ENCODE measurements at places on chromosomes 2 and 18. TPM values are rescaled to one million over a fixed set of nuclear protein-coding genes. Genes with fewer than 3 reads are reported as not detected.

MALL gene
- total RNA-seq = 4.6 TPM

DNA sequence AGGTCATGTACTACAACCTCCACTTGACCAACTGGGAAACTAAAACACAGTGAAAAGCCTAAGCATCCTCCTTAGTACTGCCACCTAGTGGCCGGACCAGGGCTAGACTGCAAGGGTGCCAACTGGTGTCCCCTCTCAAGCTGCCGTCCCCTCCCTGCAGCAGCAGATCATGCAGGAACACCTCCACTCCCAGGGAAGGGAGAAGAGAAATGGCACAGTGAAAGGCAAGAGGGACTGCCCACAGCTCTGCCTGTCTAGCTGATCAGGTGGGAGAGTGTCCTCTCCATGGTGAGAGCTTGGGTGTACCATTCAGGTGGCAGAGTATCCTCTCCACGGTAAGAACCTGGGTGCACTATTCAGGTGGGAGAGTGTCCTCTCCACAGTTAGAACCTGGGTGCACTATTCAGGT, 78.1 kb downstream of the AAK1 start:
- DNase-seq = peak; percentile 44

- no peak for DNase-seq
These were observed 267.9 kb downstream of the FBXO15 start for GRCh38 chr18:73879766-73880165.

- no peak for DNase-seq
These were observed 112.4 kb upstream of the RIOK3 start for GRCh38 chr18:23340661-23341060.

DNA sequence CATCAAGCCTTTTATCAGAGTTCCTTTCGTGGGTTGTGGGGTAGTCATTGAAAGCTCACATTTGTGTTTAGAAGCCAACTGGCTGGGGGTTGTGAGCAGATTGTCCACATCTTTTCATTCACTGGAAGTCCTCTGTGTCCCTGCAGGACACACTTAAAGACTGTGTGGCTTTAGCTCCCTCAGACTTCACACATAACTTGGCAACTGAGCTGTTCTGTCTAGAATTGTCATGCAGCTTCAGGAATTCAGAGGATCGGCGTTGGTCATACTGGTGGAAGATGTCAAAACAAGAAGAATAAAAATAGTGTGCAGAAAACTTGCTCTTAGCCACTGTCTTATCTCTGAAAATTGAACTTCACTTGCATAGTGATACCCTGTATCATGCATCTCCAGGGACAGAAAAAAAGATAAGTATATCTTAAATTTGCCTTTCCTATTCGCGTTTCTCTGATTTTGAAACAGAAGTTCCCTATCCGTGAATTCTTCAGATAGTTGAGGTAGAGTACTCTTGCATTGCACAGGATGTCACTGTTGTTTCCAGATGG, 49.6 kb downstream of the TRAPPC12 start:
- DNase-seq = no peak

DNA sequence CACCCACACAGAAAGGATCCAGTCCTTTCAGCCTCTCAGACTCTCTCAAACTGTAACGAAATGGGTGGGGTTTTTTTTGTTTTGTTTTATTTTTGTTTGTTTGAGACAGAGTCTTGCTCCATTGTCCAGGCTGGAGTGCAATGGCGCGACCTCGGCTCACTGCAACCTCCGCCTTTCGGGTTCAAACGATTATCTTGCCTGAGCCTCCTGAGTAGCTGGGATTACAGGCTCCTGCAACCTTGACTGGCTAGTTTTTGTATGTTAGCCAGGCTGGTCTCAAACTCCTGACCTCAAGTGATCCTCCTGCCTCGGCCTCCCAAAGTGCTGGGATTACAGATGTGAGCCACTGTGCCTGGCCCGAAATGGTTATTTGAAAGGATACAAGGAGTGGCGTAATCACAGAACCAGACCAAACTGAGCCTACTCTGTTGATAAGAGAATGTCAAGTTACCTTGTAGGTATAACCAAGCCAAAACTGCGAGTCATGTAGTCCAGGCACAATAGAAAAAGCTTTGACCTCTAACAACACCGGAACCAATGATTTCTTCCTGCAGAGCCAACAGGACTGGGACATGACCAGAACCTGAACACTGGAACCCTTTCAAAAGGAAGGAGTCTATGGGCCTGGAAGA, 72.5 kb downstream of the NCAPH start:
- no peak for DNase-seq

GRCh38 chr2:40244675-40245074, 207.2 kb downstream of the SLC8A1 start:
- peak; percentile 38 for DNase-seq

- DNase-seq = peak; percentile 43
These were observed 57.3 kb downstream of the IRS1 start for GRCh38 chr2:226742347-226742746.

DNA sequence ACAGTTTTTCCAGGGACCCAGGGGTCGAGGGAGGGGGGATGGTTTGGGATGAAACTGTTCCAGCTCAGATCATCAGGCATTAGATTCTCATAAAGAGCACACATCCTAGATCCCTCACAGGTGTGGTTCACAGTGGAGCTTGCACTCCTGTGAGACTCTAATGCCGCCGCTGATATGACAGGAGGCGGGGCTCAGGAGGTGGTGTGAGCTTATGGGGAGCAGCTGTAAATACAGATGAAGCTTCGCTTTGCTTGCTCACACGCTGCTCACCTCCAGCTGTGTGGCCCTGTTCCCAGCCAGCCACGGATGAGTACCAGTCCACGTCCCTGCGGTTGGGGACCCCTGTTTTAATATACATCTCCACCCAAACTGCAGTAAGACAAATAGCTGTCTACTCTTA, 204.2 kb downstream of the AGAP1 start:
- DNase-seq = no peak
